Putamen (tissue), 1 donor: ENCODE measurements at places on chromosomes 1 and 21.

GRCh38 chr1:99728494-99729235 is 37.8 kb downstream of the FRRS1 start:
- peak; percentile 13 for DNase-seq

- DNase-seq, result no peak
Measured at GRCh38 chr1:88612773-88613172, 71.3 kb upstream of the PKN2 start.

DNA sequence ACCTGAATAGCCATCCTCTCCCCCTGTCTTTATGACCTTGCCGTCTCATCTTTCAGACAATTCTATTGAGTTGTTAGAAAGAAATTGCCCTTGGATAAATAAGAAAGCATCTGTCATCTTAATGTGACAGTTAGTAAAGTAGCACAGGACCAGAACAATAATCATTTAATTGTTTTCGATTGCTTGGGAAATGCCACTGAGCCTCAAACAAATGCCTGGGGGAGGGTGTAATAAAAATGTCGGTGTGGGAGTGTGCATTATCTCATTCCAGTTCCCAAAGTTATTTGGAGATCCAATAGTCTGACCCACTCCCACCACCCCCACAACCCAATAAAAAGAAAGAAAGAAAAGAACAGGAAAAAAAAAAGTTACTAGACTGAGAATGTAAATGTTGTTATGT is 509.3 kb upstream of the LRRC7 start:
- DNase-seq, result no peak

DNA sequence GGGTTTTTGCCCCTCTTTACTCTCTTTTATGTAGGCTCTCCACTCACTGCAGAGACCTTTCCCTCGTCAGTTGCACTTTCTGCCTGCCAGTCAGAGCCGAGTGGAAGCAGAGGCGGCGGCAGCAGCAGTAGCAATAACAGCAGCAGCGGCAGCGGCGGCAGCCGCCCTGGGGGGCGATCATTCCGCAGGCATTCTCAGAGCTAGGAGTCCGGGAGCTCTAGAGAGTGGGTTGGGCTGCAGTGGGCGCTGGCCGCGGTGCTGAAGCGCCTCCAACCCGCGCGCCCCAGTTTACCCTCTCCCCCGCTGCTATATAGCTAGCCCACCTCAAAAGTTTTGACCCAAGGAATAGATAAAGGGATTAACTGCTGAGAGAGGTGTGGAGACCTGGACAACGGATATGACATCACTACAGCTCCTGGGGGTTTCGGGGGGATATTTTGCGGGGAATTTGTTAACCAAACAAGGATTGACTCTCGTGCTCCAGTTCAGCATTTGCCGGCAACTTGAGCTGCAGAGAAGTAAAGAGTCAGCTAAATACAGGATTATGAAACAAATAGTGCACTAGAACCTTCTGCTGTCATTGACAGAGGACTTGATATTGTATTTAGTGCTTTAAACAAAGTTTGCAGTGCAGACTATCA is at the start of gene OLFM3:
Gene OLFM3 (minus strand): TSS at position 102 of the 641 bp plus-strand sequence.
- peak; percentile 3 for DNase-seq

DNA sequence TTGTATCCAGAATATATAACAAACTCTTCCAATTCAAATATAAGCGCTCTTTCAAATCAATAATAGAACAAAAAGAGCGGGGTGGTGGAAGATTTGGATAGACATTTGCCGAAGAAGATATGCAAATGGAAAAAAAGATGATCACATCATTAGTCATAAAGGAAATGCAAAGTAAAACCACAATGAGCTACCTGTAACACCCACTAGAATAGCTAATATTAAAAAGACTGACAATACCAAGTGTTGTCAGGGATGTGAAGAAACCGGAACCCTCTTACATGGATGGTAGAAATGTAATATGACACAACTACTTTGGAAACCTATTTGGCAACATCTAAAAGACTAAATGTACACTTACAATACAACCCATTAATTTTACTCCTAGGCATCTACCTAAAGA is 5.7 kb upstream of the TRAF5 start:
- no peak for DNase-seq

DNA sequence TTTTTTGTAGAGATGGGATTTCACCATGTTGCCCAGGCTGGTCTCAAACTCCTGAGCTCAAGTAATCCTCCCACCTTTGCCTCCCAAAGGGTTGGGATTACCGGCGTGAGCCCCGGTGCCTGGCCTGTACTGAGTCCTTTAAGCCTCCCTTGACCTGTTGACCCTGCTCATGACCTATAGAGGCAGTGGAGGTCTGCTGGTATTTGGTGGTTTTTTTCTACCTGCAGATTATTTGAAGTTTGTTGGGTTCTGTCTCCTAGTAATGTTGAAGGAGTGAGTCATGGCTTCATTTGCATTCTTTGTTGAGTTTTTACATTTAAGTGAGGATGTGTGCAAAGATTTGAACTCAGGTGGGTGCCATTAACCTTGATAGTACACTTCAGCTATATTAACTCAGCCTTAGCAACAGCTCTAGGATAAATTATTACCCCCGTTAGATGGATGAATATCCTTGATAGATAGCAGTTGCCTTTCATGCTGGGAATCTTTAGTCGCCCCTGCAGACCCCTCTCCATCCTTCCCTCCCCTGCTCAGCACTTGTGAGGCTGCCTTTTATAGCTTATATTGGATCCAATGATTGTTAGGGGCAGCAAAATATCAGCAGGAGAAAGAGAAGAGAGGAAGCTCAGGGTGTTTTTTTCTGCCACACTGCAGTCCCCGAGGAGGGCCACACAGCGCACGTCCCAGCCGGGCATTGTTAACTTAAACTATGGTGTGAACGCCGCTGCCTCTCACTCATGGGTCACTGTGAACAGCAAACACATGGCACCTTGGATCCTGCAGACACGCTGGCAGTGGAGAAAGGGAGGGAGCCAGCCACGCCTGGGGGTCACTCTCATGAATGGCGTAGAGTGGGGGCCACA is 14.9 kb upstream of the NPPB start:
- no peak for DNase-seq

DNA sequence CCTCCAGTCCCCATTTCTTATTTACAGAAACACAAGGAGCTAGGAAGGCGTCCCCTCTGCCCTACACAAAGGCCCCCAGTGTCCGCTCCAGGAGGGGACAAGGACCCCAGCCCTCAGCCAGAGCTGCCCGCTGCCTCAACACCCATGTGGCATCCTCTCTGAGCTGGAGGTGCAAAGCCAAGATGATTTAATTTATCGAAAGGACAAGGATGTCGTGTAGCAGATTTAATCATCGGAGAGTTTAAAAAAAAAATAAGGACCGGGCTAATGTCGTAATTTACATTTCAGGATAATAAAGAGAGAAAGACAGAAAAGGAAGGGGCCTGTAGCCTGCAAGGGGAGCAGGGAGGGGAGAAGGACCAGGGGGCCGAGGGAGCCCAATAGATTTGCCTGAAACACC is 68.3 kb upstream of the CASZ1 start:
- DNase-seq, result no peak

- DNase-seq, result no peak
Measured at GRCh38 chr21:42486531-42486930, 9.5 kb downstream of the RSPH1 start.

GRCh38 chr21:44792702-44793591 is 8.7 kb downstream of the UBE2G2 start:
- DNase-seq, result no peak

GRCh38 chr1:216076751-216077150 is 346.5 kb downstream of the USH2A start:
- DNase-seq, result no peak

GRCh38 chr1:3688356-3689137 is 36.2 kb downstream of the TP73 start:
- no peak for DNase-seq

DNA sequence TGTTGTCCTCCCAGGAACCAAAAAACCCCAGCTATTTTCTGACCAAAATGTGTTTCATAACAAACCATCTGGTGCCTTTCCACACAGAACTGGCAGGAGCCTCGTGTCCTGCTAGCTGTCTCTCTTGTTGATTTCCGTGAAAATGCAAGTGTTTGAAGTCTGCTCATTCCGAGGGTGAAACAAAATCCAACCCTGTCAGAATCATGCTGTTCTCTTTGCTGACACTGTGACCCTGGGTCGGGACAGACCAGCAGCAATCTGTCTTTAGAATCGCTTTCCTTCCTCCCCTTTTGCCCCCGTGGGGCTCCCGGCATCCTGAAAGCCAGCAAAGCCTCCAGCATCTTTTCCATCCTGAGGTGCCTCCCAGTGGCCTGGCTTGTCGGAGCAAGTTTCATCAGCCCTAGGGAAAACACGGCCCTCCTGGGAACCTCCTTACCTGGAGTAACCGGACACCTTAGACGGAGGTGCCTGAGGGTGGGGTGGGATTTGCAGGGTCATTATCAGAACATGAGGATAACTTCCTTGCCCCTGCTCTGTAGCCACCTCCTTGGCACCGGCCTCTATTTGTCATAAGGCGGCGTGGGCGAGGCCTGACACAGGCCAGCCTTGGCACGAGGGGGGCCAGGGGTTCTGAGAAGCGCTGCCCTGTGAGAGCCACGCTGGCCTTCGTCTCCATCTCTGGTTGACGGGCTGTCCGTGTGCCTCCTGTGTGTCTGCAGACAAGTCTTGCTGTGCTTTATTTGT is 24.9 kb downstream of the LDLRAP1 start:
- no peak for DNase-seq

- DNase-seq, result no peak
Measured at GRCh38 chr1:228293816-228294500, 86.1 kb downstream of the OBSCN start.

GRCh38 chr1:44695671-44696070 is 21.2 kb downstream of the ARMH1 start:
- no peak for DNase-seq

DNA sequence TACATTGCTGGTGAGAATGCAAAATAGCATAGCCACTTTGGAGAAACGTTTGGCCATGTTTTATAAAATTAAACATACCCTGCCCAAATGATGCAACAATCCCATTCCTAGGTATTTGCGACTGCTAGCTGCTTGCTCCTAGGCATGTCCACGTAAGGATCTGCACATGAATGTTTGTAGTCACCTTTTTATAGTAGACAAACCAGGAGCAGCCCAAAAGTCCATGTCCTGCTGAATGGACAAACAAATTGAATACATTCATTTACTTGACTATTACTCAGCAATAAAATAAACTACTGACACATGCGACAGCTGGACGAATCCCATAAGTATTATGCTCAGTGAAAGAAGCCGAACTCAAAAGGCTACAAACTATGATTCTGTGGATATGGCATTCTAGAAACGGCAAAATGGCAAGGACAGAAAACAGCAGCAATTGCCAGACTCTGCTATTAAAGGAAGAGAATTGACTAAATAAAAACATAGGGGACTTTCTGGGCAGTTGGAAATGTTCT is 161.9 kb upstream of the GALNT2 start:
- DNase-seq, result no peak

DNA sequence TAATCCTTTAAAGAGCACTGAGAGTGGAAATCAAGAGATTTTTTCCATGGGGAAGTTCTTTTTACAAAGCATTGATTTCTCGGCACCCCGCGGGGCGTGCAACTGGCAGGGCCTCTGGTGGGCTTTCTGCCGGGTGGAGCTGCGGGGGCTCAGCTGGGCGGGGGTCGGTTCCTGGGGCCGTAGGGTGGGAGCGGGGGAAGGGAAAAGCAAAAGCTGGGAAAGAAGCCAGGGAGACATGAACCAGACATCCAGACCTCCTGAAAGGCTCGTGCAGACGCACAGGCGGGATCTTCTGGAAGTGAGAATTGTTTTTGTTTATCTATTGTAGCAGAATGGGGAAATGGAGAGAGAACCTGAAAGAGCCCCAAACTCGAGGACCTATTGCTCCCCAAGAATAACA is 235.2 kb downstream of the FAM72C start:
- no peak for DNase-seq

- DNase-seq, result no peak
Measured at GRCh38 chr1:38293567-38293966, 247.0 kb upstream of the POU3F1 start.

GRCh38 chr1:67991546-67991945 is 58.9 kb downstream of the DIRAS3 start:
- no peak for DNase-seq

DNA sequence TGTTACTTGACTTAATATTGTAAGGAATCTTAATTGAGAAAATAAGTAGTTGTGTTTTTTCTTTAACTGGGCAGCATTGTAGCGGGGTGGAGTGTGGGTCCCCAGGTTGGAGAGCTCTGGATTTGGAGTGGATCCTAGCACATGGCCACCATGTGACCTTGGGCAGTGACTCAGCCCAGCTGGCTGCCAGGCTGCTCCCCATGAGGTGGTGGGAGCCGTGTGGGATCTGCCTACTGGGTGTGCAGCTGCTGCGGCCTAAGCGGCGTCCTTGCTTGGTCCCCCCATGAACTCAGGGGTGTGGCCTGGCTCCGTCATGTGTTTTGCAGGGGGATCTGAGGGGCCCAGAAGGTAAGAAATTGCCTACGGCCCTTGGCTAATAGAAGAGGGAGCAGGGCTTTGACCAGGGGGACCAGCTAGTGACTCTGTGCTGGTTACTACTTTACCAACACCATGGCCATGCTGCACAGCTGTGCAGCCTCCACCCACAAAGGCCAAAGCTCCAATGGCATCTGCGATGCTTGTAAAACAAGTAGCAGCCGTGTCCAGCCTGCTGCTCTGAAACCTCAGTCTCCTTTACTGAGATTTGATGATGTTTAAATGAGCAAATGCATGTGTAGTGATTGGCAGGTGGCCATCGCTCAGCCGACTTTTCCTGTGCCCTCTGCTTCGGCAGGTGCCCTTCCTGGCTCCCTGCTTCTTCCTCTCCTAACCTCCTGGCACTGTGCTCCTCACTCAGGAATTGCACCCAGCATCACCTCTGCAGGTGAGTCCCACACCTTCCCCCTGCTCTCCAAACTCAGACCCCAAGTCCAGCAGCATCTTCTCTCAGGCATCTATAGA is 68.3 kb downstream of the ADARB1 start:
- no peak for DNase-seq

DNA sequence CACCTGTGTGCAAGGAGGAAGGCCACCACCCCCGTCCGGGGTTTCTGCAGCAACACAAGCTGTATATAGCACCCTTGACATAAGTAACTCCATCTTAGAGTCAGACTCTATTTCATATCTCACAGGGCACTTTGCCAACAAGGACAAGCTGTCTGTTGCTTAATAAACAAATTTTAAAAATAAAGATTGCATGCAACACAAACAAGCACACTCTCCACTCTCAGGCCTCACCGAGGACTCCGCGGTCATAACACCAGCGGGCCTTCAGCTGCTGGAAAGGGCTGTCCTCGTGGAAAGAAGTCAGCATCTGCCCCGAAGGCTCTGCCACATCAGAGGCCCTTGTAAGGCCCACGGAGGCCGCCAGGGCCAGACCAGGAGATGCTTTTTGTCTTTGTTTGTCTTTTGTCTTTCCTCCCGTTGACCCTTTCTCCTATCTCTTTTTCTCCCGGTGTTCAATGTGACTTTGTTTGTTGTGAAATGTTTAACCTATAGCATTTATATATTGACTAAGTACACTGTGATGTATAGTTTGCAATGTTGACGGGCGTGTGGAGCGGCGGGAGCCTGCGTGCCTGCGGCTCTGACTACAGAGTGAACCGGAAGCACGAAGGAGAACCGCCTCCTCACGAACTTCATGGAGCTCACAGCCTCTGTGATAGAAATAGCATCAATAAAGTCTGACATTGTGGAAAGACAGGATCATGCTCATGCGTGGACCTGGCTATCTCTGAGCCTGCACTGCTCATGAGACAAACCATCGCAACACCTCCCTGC is 24.1 kb downstream of the MEGF6 start:
- peak; percentile 31 for DNase-seq
